ENCODE measurements at places on chromosomes 5 and 9.

GRCh38 chr9:129737479-129738274 lies 15.2 kb downstream of the PTGES start:
- peak; percentile 79 for DNase-seq

GRCh38 chr9:71716138-71716909 lies 52.0 kb downstream of the CEMIP2 start:
- DNase-seq: no peak

GRCh38 chr9:78031893-78032729 lies 500 bp upstream of the GNAQ start:
- DNase-seq: peak; percentile 93

DNA sequence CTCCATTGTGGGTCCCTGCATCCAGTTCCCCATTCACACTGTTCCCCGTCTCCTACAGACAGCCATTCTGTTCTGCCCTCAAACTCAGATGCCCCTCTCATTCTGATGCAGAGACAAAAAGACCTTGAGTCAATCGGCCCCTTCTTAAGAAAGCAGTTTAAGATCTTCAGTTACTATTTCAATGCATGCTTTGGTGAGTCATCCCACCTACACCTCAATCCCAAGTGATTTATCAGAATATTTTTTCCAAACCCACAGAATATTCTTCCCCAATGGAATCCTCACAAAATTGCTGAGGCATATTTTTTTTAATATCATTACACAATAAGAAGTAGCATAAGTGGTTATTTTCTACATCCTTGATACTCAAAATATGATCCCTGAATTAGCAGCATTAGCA lies 92.4 kb upstream of the SLC1A1 start:
- no peak for DNase-seq

- DNase-seq: no peak
These were observed 42.4 kb downstream of the LRSAM1 start for GRCh38 chr9:127493592-127494303.

GRCh38 chr5:147687118-147687517 lies 95.4 kb downstream of the JAKMIP2 start:
- no peak for DNase-seq

- no peak for DNase-seq
These were observed 16.1 kb upstream of the MXD3 start for GRCh38 chr5:177327539-177328522.

DNA sequence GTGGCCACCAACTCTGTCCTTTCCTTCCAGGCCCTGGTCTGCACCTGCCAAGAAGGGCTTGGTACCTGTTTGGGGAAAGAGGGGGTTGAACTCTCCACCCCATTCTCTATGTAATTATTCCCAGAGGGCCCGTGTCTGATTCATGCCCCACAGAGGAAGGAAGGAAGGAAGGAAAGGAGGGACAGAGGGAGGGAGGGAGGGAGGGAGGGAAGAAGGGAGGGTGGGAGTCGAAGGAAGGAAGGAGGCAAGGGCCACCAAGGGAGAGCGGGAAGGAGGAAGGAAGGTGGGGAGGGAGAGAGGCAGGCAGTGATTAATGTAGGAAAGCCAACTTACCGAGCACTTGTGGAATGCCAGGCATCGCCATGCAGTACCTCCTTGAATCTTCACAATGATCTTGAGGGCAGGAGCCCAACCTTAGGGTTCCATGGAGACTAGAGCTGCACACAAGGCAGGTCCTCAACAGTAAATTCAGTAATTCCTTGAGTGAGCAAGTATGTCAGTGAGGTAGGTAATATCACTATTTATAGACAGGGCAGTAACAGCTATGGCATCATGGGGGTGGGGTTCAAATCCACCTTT lies 75.8 kb downstream of the FGF18 start:
- DNase-seq: no peak

GRCh38 chr5:135064235-135064570 lies 30.2 kb upstream of the PITX1 start:
- DNase-seq: no peak

GRCh38 chr9:81844131-81844567 lies 84.1 kb upstream of the SPATA31D4 start:
- peak; percentile 25 for DNase-seq

- no peak for DNase-seq
These were observed 785.5 kb upstream of the DMAC1 start for GRCh38 chr9:8585036-8585435.

DNA sequence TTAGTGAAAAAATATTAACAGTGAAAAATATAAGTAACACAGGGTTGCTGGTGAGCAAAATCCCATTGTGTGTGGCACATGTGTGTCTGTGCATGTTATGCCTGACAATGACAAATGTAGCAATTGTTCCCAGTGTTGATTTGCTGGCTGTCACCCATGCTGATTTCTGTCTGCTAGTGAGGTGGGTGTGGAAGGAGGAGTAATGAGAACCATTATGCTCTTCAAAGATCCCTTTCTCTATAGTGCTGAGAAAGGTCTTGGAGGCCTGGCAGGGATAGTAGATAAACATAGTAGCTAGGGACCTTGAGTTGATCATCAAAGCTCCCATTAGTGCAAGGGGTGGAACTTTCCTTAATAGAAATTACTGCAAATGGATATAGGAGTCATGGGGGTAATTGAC lies 152.5 kb upstream of the CLINT1 start:
- DNase-seq: no peak

- DNase-seq: no peak
These were observed 8.8 kb upstream of the NSMF start for GRCh38 chr9:137467896-137468295.

DNA sequence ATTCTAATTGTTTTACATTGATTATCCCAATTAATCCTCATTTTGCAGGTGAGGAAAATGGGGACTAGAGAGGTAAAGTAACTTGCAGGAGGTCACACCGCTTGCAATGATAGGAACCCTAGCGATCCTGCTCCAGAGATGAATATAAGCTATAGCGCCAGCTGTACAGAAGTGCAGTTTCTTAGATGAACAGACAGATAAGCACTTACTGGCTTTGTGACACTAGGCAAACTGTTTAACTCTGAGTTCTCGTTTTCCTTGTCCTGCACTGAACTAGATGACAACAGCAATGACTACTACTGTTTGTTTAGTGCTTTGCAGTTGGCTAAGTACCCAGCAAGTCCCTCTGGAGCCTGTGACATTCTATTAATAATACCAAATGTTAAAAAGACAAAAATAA lies 11.1 kb downstream of the LHX6 start:
- DNase-seq: no peak

DNA sequence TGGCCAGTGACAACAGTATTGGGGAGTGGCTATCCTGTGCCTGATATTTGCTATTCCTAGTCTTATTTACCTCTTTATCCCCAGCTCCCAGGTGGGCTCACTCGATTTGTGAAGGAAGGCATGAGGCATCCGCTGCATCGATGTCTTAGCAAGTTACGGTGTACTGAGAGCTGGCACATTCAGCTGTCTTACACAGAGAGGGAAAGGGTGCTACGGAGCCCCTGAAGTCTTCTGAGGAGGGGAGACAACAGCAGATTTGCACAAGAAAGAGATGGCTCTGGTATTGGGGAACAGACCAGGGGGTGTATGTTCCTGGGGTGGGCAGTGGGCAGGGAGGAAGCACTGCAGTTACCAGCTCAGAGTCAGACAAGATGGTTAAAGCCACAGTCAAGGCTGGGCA lies 172.6 kb downstream of the FGF18 start:
- no peak for DNase-seq

DNA sequence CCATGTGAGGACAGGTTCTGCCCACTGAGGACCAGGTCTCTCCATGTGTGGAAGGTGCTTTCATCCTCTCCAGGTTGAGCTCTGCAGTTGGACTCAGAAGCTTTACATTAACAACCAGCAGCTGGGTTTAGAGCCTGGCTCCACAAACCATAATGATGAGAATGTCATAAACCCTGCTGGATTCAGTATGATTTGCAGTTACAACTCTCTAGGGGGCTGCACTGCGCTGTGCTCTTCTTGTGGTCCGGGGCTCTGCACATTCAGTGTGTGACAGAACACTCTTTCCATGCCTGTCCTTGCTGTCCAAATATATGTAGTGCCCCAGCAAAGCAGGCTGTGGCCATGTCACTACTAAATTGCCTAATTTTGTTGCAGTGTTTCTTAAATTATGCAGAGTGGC lies 334.3 kb downstream of the ICE1 start:
- no peak for DNase-seq

- no peak for DNase-seq
These were observed 154.9 kb downstream of the OLFM1 start for GRCh38 chr9:135242406-135242805.

GRCh38 chr9:29214154-29214689 lies 1640.9 kb upstream of the C9orf72 start:
- peak; percentile 66 for DNase-seq
